ENCODE measurements at places on chromosomes 4 and X.
A peak's percentile ranks its signal among the peaks of the same experiment; 100 is the strongest.

- peak; percentile 40 for DNase-seq
These were observed 312.2 kb upstream of the DIAPH2 start for GRCh38 chrX:96372313-96373046.

- DNase-seq: no peak
These were observed 49.6 kb downstream of the SMAD1 start for GRCh38 chr4:145531223-145531622.

GRCh38 chrX:150564838-150565237 lies 3.6 kb upstream of the MTM1 start:
- no peak for DNase-seq

DNA sequence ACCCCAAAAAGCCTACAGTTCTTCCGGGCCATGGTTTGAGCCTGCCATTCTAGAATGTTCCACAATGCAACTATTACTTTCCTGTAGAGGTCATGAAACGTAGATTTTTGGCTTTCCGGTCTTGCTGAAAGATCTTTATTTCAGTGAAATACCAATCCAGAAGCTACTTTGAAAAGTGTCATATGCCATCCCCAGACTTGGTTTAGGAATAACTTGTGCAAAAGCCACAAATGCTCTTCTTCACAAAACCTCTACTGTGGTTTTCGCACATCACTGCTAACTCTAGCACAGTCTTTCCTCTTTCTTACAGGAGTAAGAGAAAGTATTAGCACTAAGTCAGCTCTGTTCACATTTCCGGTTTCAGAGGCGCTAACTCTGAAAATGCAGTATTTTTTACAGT lies 12.7 kb upstream of the CD40LG start:
- no peak for DNase-seq

DNA sequence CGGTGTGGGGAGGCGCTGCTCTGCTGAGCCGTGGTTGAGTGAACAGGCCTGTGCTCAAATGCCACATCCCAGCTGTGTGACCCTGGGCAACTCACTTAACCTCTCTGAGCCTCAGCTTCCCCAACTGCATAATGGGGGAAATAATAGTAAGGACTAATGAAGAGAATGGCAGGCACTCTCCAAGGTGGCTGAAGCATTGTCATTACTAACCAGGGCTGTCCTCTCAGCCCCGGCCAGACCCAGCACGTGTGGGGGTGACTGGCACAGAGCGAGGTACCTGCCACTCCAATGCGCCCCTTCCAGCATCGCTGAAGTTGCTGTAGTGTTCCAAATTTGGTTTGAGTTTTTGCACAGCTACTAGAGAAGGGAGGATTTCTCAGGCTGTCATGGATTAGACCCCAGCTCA lies 80.0 kb downstream of the ABLIM2 start:
- DNase-seq: no peak

DNA sequence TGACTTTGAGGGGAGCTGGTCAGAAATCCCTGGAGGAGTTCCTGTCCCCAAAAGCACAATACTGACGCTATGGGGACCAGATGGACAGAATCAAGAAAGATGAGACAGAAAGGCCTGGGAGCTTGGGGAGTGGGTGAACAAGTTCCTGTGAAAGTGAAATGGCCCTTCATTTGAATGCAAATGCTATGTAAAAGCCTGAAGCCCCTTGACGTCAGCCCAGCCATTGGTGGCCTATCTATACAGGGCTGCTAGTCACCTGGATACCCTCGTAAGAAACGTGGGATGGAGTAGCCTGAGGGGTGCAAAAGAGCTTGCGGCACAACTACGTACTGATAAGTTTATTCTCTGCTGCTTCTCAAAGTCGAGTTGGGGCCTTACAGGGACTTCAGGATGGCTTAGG lies at the start of gene CDX4:
Gene CDX4, plus strand, starts transcription at position 223 of the 400 bp plus-strand sequence. CDS start 201 bp downstream, outside the sequence.
- no peak for DNase-seq

DNA sequence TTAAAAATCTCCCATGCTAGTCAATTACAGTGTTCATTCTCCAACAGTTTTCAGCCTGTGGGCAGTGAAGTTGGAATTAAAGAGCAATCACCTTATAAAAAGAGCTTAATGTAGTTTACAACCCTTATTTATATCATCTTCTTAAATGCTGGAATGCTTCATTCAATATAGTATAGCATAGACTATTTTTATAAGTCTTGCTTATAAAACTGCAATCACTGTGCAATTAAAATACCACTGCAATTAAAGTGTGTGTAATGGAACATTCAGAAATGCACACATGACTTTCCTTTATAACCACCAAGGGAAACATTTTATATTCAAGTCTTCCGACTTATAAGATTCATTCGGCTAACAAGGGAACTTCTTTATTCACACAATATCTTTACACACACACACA lies 16.4 kb upstream of the DCAF8L1 start:
- no peak for DNase-seq

GRCh38 chr4:47010912-47011446 lies 17.6 kb upstream of the GABRA4 start:
- DNase-seq: no peak

GRCh38 chr4:110897784-110898183 lies 274.9 kb upstream of the PITX2 start:
- no peak for DNase-seq

GRCh38 chrX:149987613-149988012 lies 49.3 kb upstream of the EOLA2 start:
- no peak for DNase-seq

- DNase-seq: no peak
These were observed 215.0 kb downstream of the IL15 start for GRCh38 chr4:141851246-141851891.

GRCh38 chr4:74531963-74532794 lies 87.2 kb downstream of the AREG start:
- peak; percentile 25 for DNase-seq

DNA sequence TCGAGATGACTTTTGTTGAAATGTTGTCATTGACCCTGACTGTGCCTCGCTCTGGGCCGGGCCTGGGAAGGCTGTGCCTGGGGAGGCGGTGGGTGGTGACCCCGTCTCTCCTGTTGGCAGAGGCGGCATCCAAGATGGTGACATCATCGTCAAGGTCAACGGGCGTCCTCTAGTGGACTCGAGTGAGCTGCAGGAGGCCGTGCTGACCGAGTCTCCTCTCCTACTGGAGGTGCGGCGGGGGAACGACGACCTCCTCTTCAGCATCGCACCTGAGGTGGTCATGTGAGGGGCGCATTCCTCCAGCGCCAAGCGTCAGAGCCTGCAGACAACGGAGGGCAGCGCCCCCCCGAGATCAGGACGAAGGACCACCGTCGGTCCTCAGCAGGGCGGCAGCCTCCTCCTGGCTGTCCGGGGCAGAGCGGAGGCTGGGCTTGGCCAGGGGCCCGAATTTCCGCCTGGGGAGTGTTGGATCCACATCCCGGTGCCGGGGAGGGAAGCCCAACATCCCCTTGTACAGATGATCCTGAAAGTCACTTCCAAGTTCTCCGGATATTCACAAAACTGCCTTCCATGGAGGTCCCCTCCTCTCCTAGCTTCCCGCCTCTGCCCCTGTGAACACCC lies 36.4 kb downstream of the HTRA3 start:
- no peak for DNase-seq

- DNase-seq: peak; percentile 30
These were observed 80.0 kb upstream of the NALF2 start for GRCh38 chrX:69424161-69424560.

- DNase-seq: no peak
These were observed 25.8 kb downstream of the TEC start for GRCh38 chr4:48243887-48244286.

DNA sequence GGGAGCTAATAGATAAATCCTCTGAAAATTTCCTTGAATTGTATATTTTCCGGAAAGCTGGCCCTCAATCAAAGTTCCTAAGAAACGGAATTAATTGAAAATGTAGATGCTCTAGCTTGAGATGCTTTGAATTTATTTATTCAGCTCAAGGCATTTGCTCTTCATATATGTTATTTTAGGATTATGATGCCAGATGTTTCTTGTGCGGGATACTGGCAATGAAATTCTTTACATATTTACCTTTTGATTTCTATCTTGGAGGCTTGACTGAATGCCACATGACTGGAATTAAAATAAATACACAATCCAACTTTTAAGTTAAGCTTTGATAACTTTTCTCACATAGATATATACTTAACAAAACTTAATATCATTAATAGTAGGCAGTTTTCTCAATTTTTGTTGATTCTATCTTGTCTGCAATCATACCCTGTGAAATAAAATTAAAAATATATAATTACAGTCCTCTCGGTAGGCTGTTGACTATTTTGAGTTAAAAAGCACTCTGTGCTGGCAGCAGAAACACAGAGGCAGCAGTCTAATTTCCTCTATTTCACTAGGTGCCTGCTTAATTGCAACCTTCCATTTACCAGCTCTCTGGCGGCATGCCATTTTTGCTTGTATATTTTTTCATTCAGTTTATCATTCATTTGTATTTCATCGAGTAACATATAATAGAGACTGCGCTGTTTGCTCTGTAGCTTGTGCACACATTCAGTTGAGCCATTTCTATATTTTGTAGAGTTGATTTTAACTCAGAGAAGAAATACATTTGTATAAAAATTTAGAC lies 991.5 kb downstream of the ADGRL3 start:
- no peak for DNase-seq

GRCh38 chrX:154648931-154649330 lies 4.4 kb downstream of the CTAG2 start:
- no peak for DNase-seq

DNA sequence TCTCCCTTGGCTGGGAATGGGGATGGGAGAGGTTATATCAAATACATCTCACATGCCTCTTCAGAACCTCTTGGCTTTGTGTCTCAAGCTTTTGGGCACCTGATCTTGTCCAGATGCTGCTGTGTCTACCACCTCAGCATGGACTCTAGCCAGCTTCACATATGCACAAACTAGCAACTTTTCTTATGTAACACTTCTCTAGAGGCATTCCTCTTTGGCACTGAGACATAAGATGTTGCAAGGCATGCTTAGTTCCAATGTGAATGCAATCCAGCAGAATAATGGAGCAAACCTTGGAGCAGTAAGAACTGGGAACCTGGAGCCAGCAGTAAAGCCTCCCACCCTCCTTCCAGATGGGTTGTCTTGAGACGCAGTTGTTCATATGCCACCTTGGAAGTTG lies 113.4 kb upstream of the TMEM47 start:
- DNase-seq: no peak

DNA sequence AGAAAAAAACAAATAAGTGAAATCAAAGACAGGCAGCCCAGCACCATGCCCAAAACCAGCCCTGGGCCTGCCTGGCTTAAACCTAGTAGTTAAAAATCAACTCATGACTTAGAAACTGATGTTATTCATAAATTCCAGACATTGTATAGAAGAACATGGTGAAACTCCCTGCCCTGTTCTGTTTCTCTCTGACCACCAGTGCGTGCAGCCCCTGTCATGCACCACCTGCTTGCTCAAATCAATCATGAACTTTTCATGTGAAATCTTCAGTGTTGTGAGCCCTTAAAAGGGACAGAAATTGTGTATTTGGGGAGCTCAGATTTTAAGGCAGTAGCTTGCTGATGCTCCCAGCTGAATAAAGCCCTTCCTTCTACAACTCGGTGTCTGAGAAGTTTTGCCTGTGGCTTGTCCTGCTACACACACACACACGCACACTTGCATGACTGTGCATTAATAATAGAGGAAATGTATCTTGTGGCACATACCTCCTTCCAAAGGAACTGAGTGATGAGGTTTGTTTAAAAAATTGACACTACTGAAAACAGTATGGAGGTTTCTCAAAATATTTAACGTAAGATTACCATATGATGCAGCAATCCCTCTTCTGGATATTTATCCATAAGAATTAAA lies 39.2 kb upstream of the UGT2B7 start:
- DNase-seq: no peak

DNA sequence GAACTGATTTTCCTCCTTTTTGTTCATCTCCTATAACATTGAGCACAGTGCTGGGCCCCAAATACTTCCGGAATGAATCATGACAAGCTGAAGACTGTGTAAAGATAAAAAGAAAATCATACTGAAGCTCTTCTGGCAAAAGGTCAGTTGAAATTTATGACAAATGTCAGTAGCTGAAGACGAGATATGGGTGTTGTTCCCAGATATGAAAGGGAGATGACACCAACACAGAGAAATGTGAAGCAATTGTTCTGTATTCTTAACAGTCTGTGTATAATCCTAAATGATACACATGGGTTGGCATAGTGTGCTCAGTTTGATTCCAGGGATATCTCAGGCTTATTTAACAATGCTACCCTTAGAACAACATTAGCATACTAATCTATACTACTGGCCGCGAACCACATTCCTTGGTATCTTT lies 170.5 kb upstream of the PITX2 start:
- DNase-seq: no peak

DNA sequence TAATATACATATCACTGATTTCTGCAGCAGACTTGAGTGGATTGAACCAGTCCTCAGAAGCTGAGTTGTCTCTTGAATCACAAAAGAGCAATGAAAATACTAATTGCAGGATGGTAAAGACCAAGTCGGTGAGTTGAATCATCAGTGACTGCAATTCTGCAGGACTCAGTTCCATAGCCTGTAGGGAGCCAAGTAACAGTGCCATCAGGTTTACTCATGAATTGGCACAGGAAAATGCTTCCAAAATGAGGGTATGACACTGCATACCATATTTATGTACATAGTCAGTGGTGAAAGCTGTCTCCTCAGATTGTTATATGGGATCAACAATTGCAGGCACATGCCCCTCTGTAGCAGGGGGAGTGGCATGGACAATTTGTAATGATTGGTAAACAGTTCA lies 192.8 kb downstream of the CCNG2 start:
- DNase-seq: no peak

DNA sequence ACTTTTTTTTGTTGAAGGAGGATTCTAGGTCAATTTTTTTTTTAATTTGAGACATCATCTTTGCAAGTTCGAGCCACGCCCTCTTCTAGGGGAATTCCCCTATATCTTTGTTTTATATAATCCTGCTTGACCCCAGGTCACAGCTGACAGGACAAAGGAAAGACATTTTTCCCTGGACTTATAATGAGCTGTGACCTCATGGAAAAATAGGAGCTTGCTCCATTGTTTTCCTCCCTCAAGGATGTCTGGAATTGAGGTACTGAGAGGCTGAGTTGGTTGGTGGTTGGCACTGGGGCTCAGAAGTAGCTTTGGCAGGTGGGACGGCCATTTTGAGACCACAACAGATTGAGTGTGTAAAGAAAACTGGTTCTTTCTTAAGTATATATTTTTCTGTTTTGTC lies 49.0 kb downstream of the GBA3 start:
- DNase-seq: no peak
